ENCODE measurements at places on chromosomes 13 and 19.

- DNase-seq: no peak
These were observed 9.6 kb upstream of the TPM4 start for GRCh38 chr19:16066611-16067104.

GRCh38 chr13:113599391-113599790, 14.8 kb downstream of the TFDP1 start:
- DNase-seq: no peak

- DNase-seq: no peak
These were observed 9.8 kb downstream of the CHST8 start for GRCh38 chr19:33631609-33631973.

DNA sequence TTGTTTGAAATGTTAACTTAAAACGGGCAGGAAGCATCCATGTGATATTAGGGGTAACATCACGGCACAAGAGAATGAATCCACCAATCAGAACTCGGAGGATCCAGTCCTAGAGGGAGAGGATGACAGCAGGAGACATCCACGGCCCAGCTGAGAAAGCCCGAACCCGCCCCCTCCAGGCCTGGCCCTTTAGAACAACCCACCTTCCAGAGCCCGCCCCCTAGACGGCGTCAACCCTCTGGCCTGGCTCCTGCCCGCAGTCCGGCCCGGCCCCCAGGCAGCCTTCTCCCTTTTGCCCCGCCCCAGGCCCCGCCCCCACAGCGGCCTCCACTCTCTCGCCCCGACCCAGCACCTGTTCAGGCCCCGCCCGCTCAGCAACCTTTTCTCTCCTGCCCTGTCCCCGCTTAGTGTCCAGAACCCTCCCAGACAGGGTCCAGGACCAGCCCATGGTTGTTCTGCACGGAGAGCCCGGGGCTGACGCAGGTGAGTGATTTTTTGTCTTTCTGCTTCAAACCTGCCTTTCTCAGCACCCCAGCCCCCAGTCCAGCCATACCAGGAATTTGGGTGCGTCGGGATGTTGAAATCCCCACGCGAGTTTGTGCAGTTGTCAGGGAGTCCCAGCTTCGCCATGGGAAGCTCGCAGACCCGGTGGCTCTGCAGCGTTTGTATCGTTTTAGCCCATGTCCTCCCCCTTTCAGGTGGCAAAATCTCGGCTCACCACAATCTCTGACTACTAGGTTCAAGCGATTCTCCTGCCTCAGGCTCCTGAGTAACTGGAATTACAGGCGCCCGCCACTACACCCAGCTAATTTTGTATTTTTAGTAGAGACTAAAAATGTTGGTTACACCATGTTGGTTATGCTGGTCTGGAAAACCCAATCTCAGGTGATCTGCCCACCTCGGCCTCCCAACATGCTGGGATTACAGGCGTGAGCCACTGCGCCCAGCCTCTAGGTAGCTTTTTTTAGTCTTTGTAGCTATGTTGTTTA, 16.1 kb downstream of the ZNF816 start:
- no peak for DNase-seq

DNA sequence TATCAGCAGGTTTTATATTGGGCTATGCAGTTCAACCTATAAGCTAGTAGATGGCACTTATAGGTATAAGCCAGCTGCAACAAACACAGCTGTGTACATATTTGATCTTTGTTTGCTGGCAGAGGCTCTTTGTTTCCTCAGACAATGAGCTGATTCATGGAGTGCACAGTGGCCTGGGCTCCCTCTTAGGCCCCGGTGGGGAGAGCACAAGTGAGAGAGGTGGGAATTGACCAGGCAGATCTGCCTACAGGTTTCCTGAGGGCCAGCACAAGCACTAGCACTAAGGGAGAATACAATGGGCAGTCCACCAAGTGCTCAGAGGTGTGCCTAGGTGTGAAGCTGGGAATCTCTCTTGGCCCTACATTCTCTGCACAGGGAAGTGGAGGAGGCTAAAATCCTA, 1390.7 kb downstream of the SLITRK5 start:
- DNase-seq: no peak

DNA sequence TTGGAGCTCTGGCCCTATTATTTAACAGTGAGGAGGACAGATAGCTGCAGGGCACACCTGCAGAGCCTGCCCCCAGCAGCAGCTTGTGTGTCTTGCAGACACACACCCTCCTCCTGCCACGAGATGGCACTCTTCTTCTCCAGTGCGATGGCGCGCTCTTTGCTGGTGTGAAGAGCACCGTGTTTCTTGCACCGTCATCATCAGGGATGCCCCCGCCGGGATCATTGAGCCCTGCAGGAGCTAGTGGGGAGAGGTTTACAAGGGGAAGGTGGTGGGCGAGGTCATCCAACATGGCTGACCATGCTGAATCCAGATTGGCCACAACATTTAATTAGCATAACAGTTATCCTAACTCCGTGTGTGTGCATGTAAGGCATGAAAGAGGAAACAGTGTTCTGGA, 105.6 kb downstream of the RAB20 start:
- peak; percentile 64 for DNase-seq

- no peak for DNase-seq
These were observed 2.2 kb upstream of the FCHO1 start for GRCh38 chr19:17748884-17749638.

- DNase-seq: no peak
These were observed 141.6 kb upstream of the RFC3 start for GRCh38 chr13:33676045-33676989.
